ENCODE measurements at places on chromosomes 6 and 20. TPM values are rescaled to one million over a fixed set of nuclear protein-coding genes. Genes with fewer than 3 reads are reported as not detected.

Gene STMND1
- 0.22 TPM for total RNA-seq

GRCh38 chr20:4150070-4150441, 134.7 kb upstream of the RNF24 start:
- no peak for DNase-seq

Gene FOXC1
- total RNA-seq = 4.6 TPM

DNA sequence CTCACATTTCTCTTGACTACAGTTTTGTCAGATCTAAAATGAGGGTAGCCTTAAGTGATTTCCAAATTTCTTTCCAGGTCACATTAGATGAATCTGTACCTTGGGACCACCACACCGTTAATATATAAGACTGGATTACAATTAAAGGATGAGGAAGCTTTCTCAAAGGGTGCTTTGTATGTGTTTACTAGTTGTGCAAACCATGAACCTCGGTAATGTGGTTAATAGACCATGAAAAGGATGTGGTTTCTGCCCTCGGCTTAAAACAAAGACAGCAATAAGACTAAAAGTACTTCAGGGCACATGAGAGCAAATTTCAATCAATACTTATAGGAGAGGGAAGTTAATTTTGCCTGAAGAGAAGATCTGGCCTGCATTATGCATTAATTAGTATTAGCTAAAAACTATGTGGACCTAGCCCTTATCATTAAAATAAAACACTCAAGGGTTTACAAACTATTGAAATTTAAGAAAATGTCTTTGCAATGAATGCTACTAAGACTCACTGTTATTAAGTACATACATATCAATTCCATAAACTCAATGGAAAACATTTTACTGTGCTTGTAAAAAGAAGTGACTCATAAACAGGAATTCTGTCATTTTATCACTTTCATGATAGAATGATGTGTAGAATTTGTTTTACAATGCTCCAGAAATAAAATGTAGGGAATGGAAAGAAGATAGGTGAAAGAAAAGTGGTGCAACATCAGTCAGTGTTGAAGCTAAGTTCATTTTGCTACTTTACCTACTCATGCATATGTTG, 936 bp upstream of the TMX4 start:
- no peak for DNase-seq

GRCh38 chr6:30703821-30704220, 13.0 kb upstream of the NRM start:
- no peak for DNase-seq

Gene CST5
- not detected for total RNA-seq

Gene PLN
- not detected for total RNA-seq
